ENCODE measurements at places on chromosomes 1 and 21. TPM values are rescaled to one million over a fixed set of nuclear protein-coding genes. Genes with fewer than 3 reads are reported as not detected.

Gene UMODL1
- not detected for polyA plus RNA-seq

Gene IFNLR1
- polyA plus RNA-seq = 2.3 TPM

Gene STUM
- 0.68 TPM for polyA plus RNA-seq

Gene ARTN
- polyA plus RNA-seq = 3.2 TPM

Gene GBP4
- polyA plus RNA-seq = 1.8 TPM

Gene CLCA1
- 0.11 TPM for polyA plus RNA-seq

Gene PGLYRP3
- polyA plus RNA-seq = not detected

Gene NTNG1
- polyA plus RNA-seq = 0.23 TPM

Gene SYTL1
- 207 TPM for polyA plus RNA-seq

Gene FCMR
- polyA plus RNA-seq = 1.2 TPM

Gene CLDN19
- polyA plus RNA-seq = 0.04 TPM

Gene C1orf185
- polyA plus RNA-seq = not detected

Gene CCDC27
- not detected for polyA plus RNA-seq

Gene SLC1A7
- 0.35 TPM for polyA plus RNA-seq

Gene PPM1J
- polyA plus RNA-seq = 1.1 TPM

Gene OR2L8
- polyA plus RNA-seq = not detected

Gene CHD1L
- 15.2 TPM for polyA plus RNA-seq

Gene CRB1
- polyA plus RNA-seq = under 0.01 TPM

Gene DCST2
- polyA plus RNA-seq = 3.9 TPM

Gene CHRNB2
- polyA plus RNA-seq = 1.4 TPM

Gene CFHR5
- polyA plus RNA-seq = not detected

Gene C8A
- polyA plus RNA-seq = not detected

Gene OLFM3
- polyA plus RNA-seq = not detected

Gene CRABP2
- 4.0 TPM for polyA plus RNA-seq

Gene EPB41
- 9.1 TPM for polyA plus RNA-seq

Gene KCNQ4
- polyA plus RNA-seq = 4.1 TPM

Gene IGSF5
- 0.95 TPM for polyA plus RNA-seq

Gene FCRL1
- not detected for polyA plus RNA-seq

Gene DBT
- polyA plus RNA-seq = 1.7 TPM

Gene TSACC
- polyA plus RNA-seq = not detected

Gene LAX1
- polyA plus RNA-seq = not detected

Gene LEFTY2
- 0.07 TPM for polyA plus RNA-seq

Gene TCHH
- 0.42 TPM for polyA plus RNA-seq

Gene TMPRSS15
- not detected for polyA plus RNA-seq

Gene S100A3
- polyA plus RNA-seq = 0.38 TPM

Gene GFI1
- polyA plus RNA-seq = 5.4 TPM

Gene SUSD4
- polyA plus RNA-seq = 34.6 TPM

Data from pancreas (tissue), 10 donors.